ENCODE measurements at places on chromosomes 12 and 14. TPM values are rescaled to one million over a fixed set of nuclear protein-coding genes. Genes with fewer than 3 reads are reported as not detected.

DNA sequence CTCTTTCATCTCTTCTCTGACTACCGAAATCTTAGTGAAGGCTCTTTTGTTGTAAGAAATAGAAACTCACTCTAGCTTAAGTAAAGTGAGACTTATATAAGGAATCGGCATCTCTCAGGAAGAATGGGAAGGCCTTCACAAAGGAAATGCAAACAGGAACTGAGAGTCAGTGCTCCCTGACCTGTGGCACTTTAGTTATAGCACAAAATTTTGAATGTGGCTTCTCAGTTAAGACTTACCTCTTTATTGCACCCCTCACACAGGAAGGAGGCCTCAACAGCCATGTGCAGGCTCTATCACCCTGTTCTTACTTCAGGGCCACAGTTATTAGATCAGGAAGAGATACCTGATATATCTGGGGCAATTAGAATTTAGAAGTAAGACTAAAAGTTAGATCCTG, 224.7 kb upstream of the EGLN3 start:
- ATAC-seq = no peak

DNA sequence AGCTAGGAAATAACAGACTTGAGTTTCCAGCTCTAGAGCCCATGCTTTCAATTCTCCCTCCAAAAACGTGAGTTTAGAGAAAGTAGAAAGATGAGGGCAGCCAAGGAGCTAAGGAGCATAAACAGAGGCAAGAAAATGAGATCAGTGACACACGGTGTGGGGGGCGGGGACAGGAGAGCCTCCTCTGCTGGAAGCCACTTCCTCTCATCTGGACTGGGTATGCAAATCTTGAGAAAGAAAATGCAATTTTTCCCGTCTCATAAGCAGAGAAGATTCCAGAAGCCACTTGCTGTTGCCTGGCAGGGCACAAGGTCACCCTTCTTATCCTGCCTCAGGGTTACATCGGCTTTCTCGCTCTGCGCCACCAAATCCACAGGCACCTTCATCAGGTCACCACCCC, 6.0 kb downstream of the OR10P1 start:
- ATAC-seq = peak; percentile 36

GRCh38 chr14:89589400-89590118, 172.5 kb upstream of the FOXN3 start:
- ATAC-seq = no peak

- no peak for ATAC-seq
Observed at GRCh38 chr14:101496776-101497683, 64.3 kb upstream of the DIO3 start.

- no peak for ATAC-seq
Observed at GRCh38 chr12:14240873-14241220, 124.6 kb upstream of the ATF7IP start.

DNA sequence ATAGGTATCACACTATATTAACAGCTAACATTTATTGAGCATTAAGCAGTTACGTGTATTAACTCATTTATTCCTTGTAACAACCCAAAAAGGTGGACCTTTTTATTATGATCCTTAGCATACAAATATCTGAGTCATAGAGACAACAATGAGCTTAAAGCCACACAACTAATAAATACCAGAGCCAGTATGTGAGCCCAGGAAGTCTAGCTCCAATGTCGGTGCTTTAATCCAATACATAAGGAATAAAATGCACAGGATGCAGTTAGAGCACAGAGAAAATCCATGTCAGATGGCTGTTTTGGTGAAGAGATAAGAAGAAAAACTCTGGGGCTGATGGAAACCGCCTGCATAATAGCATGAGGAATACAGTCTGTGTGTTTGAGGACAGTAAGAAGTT, 888.6 kb downstream of the TMTC2 start:
- no peak for ATAC-seq

DNA sequence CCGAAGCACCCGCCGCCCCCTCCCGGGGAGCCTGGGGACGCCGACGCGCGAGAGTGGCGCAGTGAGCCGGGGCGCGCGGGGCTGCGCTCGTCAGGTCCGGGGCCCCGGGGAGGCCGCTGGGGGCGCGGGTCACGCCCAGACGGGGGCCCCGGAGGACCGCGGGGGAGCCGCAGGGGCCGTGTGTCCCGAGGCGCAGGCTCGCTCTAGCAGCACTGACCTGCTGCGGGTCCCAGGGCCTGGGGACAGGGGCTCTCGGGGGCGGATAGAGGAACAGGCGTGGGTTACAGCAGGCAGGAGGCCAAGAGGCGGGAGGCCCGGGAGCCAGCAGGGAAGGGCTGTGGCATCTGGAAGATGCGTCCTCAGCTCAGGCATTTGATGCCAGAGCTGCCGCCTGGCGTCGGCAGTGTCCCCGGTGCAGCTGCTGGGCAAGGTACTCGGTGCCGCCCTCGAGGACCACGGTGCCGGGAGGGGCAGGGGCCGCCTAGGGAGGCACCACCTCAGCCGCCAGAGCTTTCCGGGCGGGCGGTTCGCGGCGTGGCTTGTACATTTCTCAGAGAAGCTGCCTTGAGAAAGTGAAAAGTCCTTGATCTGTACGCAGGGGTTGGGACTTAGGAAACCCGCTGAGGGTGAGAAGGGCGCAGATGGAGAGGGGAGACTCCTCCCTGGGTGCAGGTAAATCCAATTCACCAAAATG, 1.2 kb downstream of the WNT5B start:
- ATAC-seq = peak; percentile 51

GRCh38 chr12:57168058-57168457, 20.6 kb upstream of the LRP1-AS start:
- no peak for ATAC-seq

DNA sequence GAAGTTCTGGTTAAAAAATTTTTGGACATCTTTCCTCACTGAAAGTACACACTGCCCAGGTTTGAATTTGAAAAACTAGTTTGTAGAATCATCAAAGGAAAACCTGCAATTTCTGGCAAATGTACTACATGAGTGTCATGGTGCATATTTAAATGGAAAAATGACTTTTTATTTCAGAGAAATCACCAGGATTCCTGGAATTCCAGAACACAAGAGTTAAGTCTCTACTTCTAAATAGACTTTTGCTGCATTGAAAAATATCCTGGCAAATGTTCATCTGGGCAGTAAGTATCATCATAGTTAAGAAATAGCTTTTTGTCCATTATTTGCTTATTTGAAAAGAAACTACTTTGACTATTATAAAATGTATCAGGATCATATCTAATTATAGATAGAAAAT, 275.1 kb downstream of the PRKD1 start:
- ATAC-seq = no peak

DNA sequence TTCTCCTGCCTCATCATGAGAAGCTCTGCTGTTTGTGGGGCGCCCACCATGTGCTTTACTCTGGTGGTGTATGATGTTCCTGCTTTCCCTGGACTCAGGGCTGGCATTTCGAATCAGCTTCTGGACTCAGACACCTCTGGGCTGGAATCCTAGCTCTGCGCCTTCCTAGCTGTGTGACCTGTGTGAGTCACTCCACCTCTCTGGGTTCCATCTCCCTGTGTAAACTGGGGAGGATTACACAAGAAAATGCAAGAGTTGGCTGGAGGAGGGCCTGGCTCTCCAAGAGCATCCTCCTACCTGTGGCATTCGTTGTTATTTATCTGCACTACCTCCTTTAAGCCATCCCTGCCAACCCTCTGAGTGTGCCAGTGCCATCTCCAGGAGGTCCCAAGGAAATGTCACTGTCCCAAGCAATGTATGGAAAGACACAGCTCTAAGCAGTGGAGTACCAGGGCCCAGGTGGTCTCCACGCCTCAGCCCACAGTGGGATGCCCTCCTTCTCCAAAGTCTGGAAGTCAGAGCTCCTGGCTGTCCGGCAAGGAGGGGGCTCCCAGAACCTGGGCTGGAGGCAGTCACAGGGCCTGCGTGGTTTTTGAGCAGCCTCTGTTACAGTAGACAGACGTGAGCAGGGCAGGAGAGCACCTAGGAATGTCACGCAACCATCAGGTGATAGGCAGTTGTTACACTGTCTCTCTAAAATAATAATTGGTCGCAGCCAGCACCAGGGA, 7.3 kb upstream of the TNFAIP2 start:
- ATAC-seq = no peak

DNA sequence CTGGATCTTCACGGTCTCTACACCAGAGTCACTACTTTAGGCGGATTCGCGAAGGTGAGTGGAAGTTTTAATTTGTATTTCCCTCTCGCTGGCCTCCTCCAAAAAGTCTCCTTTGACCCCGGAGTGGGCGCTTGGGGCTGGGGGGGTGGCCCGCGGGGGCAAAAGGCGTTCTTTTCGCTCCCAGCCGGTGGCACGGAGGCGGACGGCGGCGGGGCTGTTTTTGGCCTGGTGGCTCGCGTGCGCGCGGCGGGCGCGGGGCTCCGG, 510 bp downstream of the ARID2 start:
- ATAC-seq = no peak

GRCh38 chr12:33383503-33383902, 56.1 kb downstream of the SYT10 start:
- ATAC-seq = no peak

DNA sequence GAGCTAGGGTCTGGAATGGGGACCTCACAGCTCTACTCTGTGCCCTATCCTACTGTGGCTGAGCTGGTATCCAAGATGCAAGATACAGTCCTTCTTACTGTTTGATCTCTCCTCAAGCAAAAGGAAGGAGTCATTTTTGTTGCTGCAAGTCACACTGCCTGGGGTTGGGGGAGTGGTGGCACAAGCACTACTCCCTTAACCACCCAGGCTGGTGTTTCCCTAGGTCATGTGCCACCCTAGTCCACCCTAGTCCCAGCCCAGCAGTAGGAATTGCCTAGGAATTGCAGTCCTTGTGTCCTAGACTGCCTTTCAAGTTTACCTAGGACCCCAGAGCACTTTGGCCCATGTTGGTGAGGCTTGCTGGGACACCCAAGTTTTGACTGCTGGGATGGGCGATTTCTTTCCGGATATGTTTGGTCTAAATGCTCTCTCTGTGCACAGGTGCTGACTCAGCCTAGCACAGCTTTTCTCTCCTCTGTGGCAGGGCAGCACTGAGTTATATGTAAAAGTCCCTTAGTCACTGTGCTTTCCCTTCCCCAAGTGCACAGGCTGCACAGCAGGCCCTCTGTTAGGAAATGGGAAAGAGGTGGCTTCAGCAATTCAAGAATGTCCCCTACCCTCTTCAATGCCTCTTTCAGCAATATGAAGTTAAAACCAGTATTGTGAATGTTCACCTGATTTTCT, 54.9 kb downstream of the SLC6A15 start:
- no peak for ATAC-seq

GRCh38 chr12:123034865-123035264, 54.4 kb downstream of the ARL6IP4 start:
- peak; percentile 65 for ATAC-seq

- peak; percentile 79 for ATAC-seq
Observed at GRCh38 chr12:66693901-66694513, 15.1 kb upstream of the GRIP1 start.

DNA sequence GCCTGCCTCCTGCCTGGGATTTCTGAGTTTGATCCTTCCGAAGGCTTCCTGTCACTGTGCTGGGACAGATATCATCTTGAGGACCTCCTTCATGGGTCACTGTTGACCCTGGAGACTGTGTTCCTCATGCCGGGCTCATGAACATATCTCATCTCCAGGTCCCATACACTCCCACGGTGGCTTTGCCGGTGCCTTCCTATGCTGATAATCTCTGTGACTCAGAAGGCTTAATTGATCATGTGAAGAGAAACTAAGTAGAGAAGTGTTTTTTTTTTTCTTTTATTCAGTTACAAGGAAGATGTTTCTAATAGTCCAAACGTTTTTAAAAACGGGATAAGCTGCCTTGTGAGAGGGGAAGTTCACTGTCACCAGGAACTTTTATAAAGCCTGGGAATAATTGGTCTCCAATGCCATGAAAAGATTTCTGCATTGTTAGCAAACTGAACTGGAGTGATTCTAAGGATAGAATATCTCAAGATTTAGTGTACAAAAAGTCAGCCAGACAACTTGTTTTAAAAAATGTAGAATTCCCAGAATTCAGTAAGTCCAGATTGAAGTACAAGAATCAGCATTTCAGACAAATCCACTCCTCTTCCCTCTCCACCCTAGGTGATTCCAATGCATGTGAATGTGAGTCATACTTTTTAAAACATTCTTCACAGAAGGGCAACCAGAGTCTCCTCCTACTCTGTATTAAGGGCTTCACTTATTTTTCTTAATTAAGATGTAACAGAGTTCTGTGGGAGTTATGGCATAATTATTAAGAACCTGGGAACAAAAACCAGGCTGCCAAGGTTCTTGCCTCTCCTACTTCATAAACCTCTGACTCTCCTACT, 139.8 kb upstream of the LGR5 start:
- no peak for ATAC-seq

DNA sequence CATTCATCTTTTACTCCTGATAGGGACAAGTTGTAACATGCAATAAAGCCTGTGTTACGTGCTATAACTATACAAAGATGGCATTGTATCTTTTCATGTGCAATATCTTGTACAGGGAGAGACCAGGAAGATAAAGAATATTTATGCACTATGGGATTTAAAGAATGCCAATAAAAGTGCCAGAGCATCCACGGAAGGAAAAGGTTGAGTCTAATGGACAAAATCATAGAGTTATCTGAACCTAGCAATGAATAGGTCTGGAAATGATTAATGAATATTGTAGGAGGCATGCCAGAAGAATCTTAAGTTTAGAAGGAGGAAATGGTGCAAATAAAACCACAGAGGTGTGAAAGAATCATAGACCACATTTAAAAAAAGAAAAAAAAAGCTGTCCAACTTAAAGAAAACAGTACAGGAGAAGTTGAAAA, 263.9 kb downstream of the KCNC2 start:
- ATAC-seq = no peak

DNA sequence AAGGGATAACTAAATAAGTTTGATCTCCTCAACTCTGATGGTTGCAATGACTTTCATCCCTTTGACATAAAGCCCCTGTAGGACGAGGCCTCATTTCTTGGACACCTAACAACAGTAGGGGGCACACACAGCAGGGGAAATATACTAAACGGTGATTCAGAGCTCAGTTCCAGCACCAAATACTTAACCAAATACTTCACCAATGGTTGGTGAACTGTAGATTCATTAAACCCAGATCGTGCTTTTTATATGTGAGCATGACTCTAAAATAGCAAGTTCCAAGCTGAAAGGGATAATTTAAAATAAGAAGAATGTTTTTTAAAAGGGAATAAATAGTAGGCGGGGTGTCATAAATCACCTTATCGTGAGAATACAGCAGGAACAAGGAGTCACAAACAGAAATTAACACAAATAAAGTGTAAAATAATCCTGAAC, 53.2 kb downstream of the ATG2B start:
- no peak for ATAC-seq

The KIAA0586 gene
- total RNA-seq = 40.6 TPM

The CCDC184 gene
- 0.69 TPM for total RNA-seq

The FBXO34 gene
- 16.3 TPM for total RNA-seq

The MYF5 gene
- total RNA-seq = not detected

The AKAP5 gene
- 1.0 TPM for total RNA-seq

The ERBB3 gene
- 0.64 TPM for total RNA-seq

The CLEC2B gene
- 54.0 TPM for total RNA-seq

The CLEC1B gene
- total RNA-seq = not detected

Data from activated T-helper 17 cell treated with anti-CD3 and anti-CD28 coated beads, Interleukin-2, amount 50 U/mL, for 72 hours (primary cell).